ENCODE measurements at places on chromosomes 11 and 22.

DNA sequence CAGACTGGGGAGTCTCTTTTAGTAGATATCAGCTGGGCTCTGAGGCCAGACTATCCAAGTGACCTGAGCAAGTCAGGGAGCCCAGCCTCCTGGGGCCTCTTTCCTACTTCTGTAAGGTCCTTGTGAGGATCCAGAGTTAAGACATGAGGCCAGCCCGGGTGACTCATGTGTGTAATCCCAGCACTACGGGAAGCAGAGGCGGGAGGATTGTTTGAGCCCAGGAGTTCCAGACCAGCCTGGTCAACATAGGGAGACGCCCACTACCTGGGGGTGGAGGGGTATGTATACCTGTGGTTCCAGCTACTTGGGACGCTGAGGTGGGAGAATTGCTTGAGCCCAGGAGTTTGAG, 36.9 kb upstream of the POLA2 start:
- no peak for DNase-seq

DNA sequence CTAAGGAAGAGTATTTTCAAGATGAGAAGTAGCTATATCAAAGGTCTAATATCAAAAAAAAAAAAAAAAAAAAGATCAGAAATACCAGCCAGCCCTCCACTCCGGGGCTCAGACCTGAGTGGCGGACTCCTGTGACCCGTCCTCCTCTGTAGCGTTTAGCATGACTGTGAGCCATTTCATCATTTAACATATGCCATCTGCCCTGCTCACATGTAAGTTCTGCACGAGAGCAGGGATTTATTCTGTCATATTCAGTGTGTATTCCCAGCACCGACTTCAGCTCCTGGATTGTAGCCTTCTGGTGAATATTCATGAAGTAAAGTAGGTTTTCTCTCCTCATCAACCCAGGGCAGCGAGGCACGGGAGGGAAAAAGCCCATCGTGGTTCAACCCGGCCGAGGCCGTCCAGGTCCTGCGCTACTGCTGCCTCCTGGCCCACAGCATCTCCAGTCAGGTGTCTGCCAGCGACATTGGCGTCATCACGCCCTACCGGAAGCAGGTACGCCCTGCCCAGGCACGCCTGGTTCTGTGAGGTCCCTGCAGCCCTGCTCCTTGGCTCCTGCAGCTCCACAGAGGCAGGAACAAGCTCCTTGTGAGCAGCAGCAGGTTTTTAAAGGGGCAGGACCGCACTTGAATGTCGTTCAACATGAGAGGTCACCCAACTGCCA, 12.7 kb upstream of the PANX2 start:
- DNase-seq: no peak

DNA sequence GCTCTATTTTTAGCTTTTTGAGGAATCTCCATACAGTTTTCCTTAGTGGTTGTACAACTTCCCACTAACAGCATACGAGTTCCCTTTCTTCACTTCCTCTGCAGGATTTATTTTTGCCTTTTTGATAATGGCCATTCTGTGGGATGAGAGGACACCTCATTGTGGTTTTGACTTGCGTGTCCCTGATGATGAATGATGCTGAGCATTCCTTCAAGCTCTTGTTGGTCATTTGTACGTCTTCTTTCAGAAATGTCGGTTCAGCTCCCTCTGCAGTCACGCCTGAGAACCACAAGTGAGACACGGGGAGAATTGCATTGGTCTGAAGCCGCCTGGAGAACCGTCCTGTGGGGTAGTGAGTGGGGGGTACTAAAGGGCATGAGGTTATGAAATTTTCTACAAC, 2.0 kb upstream of the KRTAP5-10 start:
- DNase-seq: no peak

DNA sequence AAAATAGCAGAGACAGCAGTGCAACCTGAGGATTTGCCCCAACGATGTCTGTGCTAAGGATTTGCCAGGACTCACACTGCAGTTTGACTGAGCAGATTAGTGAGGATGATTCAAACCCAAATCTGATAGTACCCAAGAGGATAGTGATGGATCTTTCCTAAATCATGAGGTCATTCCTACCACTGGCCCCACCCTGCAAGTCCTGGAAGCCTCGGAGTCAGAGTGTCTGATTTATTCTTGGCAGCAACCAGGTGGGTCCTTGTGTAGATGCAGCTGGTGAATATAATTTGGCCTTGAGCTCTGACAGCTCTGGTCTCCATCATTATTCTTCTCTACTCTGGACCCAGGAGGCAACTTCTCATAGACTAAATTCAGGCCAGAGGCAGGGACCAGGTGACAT, 179.3 kb upstream of the RAG2 start:
- DNase-seq: no peak

DNA sequence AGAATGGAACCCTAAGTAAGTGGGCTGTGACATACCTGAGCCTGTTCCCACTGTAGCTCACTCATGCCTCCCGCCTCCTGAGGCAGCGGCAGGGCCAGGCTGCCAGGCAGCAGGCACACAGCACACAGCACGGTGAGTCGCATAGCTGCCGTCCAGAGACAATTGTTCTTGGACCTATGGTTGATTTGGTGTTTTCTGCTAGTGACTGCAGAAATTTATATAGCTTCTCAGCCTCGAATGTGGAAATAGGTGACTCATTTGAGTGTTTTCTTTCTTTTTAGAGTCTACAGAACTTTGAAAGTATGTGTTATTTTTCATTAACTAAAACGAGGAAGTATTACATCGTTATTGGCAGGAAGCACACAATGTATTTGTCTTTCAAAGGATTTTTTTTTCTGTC, at the start of gene MMP7:
Gene MMP7, minus strand, starts transcription at position 190 of the 400 bp plus-strand sequence. Its CDS starts 47 bp downstream, at position 143.
- DNase-seq: no peak

GRCh38 chr11:19632499-19632834, 80.2 kb upstream of the NAV2 start:
- no peak for DNase-seq

- DNase-seq: no peak
Measured at GRCh38 chr22:26579331-26579886, 10.5 kb downstream of the TPST2 start.

GRCh38 chr11:43687120-43687791, 6.7 kb downstream of the HSD17B12 start:
- DNase-seq: no peak

- peak; percentile 59 for DNase-seq
Measured at GRCh38 chr11:119474682-119475596, 52.0 kb upstream of the THY1 start.

GRCh38 chr22:17201285-17201945, 17.8 kb downstream of the ADA2 start:
- DNase-seq: no peak
